ENCODE measurements at places on chromosomes 4 and X. TPM values are rescaled to one million over a fixed set of nuclear protein-coding genes. Genes with fewer than 3 reads are reported as not detected.

GRCh38 chrX:111131572-111131971 lies 35.6 kb downstream of the PAK3 start:
- DNase-seq, result no peak

- no peak for DNase-seq
Measured at GRCh38 chr4:84852081-84852480, 114.4 kb downstream of the WDFY3 start.

Gene ERAS
- not detected for total RNA-seq

GRCh38 chr4:181225616-181226261 lies 1017.5 kb upstream of the TENM3 start:
- no peak for DNase-seq

DNA sequence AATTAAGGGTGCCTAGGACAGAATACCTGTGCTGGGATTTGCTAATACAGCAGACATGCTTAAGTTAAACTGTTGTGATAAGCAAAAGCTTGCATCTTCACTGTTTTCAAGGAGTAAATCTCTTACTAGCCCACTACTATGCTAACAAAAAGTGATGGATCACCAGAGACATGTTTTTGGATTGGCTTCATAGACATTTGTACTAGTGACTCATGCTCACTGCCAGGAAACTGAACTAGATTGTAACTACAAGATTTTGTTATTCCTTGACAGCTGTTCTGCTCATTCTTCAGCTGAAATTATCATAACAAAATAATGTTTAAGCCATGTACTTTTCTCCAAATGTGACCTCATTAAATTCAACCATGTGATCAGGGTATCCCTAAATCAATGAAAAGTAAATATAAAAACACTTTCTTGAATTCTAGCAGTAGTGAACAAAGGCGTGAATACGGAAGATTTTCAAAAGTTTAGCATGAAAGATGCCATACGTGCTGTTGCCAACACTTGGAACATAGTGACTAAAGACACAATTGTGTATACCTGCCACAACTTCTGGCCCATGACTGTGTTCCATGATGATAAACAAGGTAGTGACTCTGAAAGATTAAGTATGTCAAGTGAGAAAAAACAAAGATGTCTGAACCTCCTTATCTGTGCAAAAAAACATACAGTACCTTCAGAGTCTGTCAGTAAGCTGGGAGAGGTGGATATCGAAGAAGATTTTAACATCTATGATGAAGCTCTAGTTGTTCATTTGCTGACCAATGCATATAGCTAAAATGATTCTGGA lies 154.0 kb downstream of the BTC start:
- no peak for DNase-seq

DNA sequence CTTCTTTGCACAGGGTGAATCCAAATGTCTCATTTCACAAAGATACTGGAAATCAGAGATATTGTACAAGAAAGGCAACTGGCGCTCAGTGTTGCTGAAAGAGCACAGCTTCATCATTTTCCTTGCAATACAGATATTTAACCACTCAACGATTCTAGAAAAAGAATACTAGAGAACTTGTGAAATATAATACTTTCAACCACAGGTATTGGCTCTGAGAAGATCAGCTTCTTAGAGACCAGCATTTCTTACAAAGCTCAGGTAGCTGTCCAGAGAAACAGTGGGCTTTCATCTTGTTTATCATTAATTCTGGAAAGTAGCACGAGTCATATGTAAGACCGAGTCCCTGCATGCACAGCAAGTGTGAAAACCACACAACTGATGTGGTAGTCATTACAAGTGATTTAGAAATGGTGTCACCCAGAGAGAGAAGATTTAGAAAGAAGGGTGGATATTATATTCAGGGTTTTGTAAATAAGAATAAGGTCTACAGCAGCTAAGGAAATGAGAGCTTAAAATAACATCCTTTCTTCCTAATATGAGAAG lies 7.8 kb upstream of the PPARGC1A start:
- DNase-seq, result no peak

DNA sequence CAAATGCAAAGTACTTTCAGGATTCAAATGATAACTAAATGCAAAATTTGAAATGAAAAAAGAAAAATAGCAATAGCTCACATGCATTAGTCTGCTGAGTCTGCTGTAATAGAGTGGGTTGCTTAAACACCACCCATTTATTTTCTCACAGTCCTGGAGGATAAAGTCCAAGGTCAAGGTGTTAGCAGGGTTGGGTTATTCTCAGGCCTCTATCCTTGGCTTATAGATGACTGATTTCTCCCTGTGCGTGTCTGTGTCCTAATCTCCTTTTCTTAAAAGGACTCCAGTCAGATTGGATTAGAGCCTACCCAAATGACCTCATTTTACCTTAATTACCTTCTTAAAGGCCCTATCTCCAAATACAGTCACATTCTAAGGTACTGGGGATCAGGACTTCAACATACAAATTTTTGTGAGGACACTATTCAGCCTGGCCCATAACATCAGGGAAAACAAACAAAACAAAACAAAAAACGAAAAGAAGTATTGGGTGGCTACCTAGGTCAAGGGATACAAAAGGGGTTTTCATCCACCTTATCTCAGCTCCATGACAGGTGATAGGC lies 6.3 kb upstream of the TBL1X start:
- no peak for DNase-seq

- no peak for DNase-seq
Measured at GRCh38 chr4:158134222-158134621, 38.6 kb downstream of the GASK1B start.

Gene CCDC110
- total RNA-seq, result 3.7 TPM

- no peak for DNase-seq
Measured at GRCh38 chr4:3128976-3129375, 54.5 kb downstream of the HTT start.

Gene SLC6A14
- not detected for total RNA-seq

GRCh38 chr4:42626629-42627146 lies 30.2 kb downstream of the ATP8A1 start:
- no peak for DNase-seq

- no peak for DNase-seq
Measured at GRCh38 chrX:6053141-6053540, 175.5 kb downstream of the NLGN4X start.

Gene FAM13A
- total RNA-seq, result 10.5 TPM

Gene SPIN4
- total RNA-seq, result 3.8 TPM

DNA sequence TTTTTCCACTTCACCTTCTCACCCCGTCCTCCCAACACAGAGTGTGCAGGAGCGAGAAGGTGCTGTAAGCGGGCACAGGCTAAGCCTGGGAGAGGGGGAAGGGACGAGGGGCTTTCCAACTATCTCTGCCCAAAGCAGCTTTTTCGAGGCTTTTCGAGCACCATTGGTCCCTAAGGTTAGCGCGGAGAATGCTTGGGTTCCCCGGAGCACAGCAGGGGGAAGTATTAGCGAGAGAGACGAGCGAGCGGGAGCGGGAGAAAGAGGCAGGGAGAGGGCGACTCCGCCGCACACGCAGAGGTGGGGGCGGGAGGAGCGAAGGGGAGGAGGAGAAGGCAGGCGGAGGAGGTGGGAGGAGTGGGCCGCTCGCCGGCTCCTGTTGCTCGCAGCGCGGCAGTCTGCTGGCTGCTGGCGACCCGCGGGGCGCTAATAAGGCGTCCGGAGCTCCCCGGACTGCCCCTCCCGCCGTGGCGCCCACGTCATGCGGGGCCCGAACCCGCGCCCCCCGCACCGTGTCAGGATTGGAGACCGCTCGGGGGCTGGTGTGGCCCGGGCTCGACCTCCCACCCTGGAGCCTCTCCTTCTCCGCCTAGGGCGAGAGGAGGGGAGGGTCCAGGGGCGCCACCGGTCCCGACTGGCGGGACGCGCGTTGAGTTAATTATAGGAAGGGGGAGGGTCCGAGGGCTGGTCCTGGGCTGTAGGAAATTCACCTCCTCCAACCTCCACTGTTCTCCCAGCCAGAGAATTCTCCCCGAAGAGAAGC lies at the start of gene ADAMTS3:
Gene ADAMTS3, minus strand, starts transcription at position 263 of the 760 bp plus-strand sequence. CDS start 459 bp downstream, outside the sequence.
- no peak for DNase-seq

- no peak for DNase-seq
Measured at GRCh38 chr4:10005632-10006031, 15.7 kb downstream of the SLC2A9 start.

- DNase-seq, result no peak
Measured at GRCh38 chr4:89411539-89412309, 104.1 kb upstream of the GPRIN3 start.

GRCh38 chr4:3483471-3483921 lies 20.4 kb downstream of the DOK7 start:
- no peak for DNase-seq

Gene PABPC1L2A
- not detected for total RNA-seq

- DNase-seq, result no peak
Measured at GRCh38 chr4:152962150-152962549, 26.0 kb downstream of the FHDC1 start.

Gene TLR7
- total RNA-seq, result not detected

Gene ANOS1
- 23.1 TPM for total RNA-seq

DNA sequence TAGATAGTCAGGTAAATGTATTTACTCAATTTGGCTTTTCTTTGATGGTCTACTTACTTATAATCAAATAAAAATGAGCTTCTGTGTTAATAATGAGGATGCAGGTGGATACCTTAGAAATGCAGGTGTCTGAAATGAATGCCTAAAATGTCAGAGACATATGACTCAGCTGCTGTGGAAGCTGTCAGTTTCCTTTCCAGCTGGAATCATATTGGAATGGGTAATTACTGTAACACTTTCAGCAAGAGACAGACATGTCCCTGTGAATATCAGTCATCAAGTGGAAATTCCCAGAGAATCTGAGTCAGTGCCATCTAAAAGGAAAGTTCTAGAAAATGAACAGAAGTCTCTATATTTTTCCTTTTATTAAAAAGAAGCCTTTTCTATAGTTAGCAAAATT lies 783.0 kb upstream of the AADAT start:
- DNase-seq, result no peak

Gene SPANXA2
- not detected for total RNA-seq

GRCh38 chrX:74242050-74242449 lies 61.9 kb upstream of the ZCCHC13 start:
- DNase-seq, result no peak

- DNase-seq, result no peak
Measured at GRCh38 chrX:74420196-74421035, 877 bp upstream of the SLC16A2 start.

GRCh38 chr4:107616838-107617389 lies 103.1 kb downstream of the PAPSS1 start:
- no peak for DNase-seq

GRCh38 chrX:18617407-18617750 lies 54.5 kb downstream of the RS1 start:
- no peak for DNase-seq

DNA sequence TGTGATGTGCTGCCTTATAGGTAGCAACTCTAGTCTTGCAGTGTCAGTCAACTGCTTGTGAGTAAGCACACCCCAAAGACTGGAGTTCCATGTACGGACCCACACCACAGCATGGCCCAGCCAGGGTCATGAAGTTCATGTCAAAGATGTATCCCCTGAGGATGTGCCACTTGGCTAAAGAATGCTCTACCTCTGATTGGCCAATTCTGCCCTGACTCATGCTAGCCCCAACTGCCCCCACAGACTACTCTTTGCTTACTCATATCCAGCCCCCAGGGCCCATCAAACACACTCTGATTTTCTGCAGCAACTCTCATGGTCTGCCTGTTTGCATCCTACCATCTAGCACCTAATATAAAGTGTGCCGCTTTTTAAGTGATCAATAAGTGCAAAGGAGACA lies 62.5 kb downstream of the CHRDL1 start:
- no peak for DNase-seq

GRCh38 chr4:146655521-146655856 lies 16.8 kb downstream of the POU4F2 start:
- no peak for DNase-seq

DNA sequence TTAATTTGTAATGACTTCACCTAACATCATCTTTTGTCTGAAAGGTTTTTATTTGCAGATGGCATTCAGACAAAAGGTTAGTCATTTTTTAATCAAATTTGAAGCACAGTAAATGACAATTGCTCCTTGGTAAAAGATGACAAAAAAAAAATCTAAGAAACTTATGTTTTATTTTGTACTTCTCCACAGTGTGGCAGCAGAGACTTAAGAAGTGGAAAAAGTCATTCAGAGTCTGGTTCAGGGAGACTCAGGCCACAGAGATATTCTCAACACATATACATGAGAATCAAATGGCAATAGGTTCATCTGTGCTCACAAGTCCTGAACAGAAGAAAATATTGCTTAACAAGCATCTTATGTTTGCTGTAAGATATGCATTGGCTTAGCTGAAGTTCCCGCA lies 436.2 kb downstream of the KCNIP4 start:
- no peak for DNase-seq

Gene PCDH19
- 5.0 TPM for total RNA-seq

GRCh38 chr4:1807332-1807777 lies 14.3 kb downstream of the FGFR3 start:
- DNase-seq, result no peak

Gene TRIM75
- total RNA-seq, result not detected

DNA sequence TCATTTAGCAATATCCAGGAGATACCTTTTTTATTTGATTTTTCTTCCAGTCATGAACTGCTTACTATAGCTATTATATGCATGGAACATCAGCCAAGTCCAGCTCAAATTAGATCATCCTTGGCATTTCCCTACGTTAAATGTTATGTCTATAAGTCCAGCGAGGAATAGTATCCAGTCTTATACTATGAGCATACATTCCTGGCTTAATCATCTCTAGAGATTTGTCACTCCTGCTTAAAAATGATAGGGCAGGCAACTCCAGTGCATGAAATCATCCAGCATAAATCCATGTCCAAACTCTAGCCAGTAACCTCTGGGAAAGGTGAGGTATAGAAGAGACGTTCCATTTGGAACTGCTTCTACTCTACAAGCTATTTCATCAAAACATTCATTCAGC lies 126.7 kb upstream of the VCX2 start:
- DNase-seq, result no peak

- DNase-seq, result no peak
Measured at GRCh38 chr4:184162596-184162995, 55.1 kb downstream of the ENPP6 start.

- no peak for DNase-seq
Measured at GRCh38 chrX:134732152-134732551, 73.9 kb upstream of the PLAC1 start.

- no peak for DNase-seq
Measured at GRCh38 chrX:139196890-139197289, 333.6 kb upstream of the F9 start.

DNA sequence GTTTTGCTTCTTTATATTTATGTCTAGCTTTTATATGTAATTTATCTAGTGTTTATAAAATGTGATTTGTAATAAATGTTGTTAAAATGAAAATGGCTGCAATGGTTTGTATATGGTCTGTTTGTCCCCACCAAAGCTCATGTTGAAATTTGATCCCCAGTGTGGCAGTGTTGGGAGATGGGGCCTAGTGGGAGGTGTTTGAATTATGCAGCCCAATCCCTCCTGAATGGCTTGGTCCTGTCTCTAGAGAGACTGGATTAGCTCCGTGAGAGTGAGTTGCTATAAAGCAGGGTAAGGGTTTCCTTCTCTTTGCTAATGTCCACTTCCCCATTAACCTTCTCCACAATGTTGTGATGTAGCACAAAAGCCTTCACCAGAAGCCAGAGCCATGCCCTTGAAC lies 30.0 kb upstream of the JADE3 start:
- no peak for DNase-seq

Gene SCML2
- total RNA-seq, result 3.3 TPM

- peak; percentile 38 for DNase-seq
Measured at GRCh38 chrX:119502727-119503483, 34.7 kb downstream of the SLC25A5 start.

Gene ZNF280C
- total RNA-seq, result 5.6 TPM

GRCh38 chr4:89307446-89308160 lies at the start of gene GPRIN3:
Gene GPRIN3 (minus strand): TSS chr4:89307800. CDS start chr4:89250110, 57,690 bp downstream.
- DNase-seq, result peak; percentile 84

Measured in chondrocyte (in vitro differentiated cells).